Activated CD4-positive, alpha-beta T cell treated with anti-CD3 and anti-CD28 coated beads, Interleukin-2, amount 50 U/mL, for 24 hours (primary cell): ENCODE measurements at places on chromosomes 2 and 18.

DNA sequence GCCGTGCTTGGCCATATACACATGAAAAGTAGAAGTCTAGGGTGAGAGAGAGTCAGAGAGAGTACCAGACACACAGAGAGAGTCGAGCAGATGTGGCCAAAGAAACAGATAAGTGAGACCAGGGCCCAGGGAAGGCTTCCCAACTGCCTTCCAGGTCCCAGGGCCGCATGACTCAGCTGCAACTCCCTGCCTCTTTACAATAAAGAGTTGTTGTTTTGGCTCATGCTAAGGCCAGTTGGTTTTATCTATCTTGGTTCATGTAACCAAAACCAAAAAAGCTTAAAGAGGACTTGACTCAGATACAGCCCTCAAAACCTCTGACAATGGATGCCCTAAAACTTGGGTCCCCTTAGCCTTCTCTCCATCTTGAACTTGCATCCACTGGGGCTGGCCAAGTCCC, 36.9 kb downstream of the REEP1 start:
- no peak for DNase-seq

DNA sequence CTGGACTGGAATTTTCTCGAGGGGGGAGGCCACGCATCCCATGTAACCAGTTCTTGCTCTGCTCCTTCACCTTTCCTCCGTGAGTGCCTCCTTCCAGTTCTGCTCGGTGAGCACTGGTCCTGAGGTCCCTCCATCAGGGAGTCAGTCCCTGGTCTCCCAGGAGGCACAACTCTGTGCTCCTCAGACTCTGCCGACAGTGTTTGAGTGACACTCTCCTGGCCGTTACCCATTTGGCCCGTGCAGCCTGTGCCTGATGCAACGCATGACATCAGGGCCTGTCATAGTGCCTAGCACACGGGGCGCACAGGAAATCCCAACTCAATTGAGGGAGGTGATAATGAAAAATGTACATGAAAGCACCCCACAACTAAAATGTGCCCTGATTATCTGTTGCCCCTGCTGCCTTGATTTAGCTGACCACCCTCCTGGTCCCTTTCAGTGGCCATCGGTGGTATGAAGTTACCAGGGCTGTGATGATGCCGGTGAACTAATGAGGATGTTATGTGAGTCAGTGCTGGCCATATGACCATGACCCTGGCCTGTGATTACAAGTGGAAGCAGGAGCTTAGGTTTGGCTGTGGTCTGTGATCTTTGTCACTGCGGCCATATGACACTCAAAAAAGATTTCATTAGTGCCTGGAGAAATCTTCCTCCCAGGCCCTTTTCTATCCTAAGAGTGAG, 144.6 kb downstream of the TDRD15 start:
- DNase-seq, result no peak

DNA sequence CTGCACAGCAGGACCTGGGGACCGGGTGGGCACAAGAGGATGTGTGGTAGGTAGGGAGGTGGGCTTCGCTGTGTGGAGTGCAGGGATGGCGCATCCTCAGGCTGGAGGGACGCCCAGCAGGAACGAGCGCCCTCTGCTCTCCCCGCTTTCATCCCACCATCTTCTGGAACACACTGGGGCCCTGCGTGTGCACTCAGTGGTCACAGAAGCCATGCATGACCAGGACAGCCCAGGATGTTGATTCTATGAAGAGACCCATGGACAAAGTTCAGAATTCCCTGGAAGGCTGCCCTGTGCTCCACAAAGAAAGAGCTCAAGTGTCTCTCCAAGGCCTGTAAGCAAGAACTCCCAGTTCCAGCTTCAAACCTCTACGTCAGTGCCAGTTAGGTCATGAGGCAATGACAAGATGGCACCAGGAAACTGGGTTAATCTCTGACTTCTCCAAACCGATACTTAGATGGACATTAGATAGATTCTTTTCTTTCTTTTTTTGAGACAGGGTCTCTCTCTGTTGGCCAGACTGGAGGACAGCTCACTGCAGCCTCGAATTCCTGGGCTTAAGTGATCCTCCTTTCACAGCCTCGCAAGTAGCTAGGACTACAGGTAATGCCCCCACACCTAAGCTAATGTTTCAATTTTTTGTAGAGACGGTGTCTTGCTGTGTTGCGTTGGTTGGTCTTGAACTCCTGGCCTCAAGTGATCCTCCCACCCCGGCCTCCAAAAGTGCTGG, 3.4 kb downstream of the SLC66A2 start:
- DNase-seq, result no peak

DNA sequence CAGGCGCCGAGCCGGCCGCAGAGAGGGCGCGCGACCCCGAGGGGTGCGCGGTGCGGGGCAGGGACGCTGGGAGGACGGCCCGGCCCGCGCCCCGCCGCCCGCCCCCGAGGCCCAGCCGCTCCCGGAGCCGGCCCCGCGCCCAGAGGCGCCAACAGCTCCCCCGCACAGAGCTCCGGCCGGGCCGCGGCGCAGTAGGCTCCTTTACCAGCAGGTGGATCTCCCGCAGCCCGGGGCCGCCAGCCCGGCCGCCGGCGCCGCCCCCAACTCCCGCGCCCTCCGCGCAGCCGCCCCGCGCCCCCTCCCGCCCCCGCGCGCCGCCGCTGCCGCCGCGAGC, 258 bp downstream of the MGAT4A start:
- DNase-seq, result peak; percentile 30

GRCh38 chr2:222592176-222592575, 63.7 kb downstream of the FARSB start:
- DNase-seq, result no peak

DNA sequence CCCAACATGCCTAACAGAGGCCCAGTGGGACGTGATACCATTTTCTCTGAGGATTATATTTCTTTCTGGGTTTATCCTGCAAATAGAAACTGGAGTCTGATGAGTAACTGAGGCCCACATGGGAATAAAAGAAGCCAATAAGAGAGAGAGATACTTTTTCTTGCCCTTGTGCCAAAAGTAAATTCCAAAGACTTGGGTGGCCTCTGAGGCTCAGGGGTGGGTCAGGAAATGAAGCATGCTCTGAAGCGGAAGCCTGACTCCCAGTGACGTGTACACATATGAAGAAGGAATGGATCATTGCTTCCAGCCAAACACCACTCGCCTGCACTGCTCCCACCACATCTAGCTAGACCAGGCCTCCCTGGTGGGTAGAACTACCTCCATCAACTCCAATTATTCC, 273.6 kb upstream of the NCKAP5 start:
- DNase-seq, result no peak

DNA sequence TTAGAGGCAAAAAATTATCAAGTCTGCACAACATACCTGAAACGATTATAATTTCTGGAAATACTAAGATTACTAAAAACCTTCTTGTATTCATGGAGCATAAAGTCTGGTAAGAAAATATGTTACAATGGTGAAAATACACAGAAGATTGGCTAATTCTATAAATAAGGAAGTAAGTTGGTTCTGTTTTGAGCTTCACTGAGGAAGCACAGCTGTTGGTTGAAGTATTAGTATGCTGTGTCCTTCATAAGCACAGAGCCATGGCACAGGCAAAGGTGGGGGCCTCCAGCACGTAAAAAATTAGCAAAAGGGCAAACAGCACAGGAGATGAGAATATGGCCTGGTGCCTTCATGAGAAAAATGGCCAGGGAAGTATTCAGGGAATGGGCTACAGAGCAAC, 40.4 kb upstream of the ANKRD62 start:
- DNase-seq, result no peak
